ENCODE measurements at places on chromosomes 7 and 10. TPM values are rescaled to one million over a fixed set of nuclear protein-coding genes. Genes with fewer than 3 reads are reported as not detected.

Gene PLAC9
- 2.0 TPM for total RNA-seq

Gene CRYGN
- 0.26 TPM for total RNA-seq

- no peak for DNase-seq
Observed at GRCh38 chr7:18421297-18422002, 74.1 kb upstream of the HDAC9 start.

Gene UNCX
- not detected for total RNA-seq

Gene INSIG1
- 34.8 TPM for total RNA-seq

- no peak for DNase-seq
Observed at GRCh38 chr10:49104323-49104722, 11.0 kb downstream of the VSTM4 start.

DNA sequence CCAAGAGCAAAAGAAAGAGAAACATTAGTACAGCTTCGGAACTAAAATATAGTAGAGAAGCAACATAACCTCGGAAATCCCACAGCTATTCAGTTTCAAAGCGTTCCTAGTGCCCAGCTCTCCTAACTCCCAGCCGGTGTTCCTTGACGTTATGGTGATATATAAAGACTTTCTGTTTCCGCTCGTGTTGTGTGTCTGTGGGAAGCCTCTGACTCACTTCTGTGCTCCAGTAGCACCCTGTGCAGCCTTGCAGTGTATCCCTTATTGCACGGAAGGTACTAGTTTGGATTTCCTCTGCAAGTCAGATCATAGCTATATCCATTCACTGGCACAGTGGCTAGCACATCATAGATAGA lies 535 bp downstream of the ASAH2B start:
- DNase-seq, result peak; percentile 30

DNA sequence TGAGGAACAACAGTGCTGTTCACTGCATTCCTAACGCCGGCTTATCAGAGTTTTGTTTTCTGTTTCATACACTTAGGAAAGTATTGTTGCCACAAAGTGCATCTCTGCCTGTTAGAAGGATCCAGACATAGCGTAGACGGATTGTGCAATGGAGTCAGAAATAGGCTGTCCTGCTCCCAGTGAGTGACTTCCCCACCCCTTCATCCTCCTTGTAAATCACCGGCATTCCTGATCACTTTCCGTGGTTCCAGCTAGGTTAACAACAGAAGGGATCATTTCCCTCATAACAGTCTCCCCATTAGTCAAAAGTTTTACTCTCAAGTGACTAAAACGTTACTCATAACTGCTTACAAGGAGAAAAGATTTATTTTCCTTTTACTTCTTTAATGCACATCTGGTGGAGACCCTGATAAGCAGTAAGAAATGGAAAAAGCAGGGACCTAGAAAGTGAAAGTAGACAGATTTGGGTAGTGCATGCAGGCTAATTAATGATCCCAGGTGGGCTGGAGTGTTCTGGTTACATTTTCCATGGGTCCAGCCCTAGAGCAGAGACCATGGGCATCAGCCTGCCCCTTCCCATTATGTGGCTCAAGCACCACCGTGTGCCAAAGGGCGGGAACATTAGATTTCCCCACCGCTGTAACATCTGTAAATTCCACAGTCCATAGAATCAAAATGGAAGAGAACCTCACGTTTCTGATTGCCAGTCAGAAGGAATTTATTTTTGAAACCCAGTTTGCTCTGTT lies 395.1 kb upstream of the GALNT17 start:
- no peak for DNase-seq

DNA sequence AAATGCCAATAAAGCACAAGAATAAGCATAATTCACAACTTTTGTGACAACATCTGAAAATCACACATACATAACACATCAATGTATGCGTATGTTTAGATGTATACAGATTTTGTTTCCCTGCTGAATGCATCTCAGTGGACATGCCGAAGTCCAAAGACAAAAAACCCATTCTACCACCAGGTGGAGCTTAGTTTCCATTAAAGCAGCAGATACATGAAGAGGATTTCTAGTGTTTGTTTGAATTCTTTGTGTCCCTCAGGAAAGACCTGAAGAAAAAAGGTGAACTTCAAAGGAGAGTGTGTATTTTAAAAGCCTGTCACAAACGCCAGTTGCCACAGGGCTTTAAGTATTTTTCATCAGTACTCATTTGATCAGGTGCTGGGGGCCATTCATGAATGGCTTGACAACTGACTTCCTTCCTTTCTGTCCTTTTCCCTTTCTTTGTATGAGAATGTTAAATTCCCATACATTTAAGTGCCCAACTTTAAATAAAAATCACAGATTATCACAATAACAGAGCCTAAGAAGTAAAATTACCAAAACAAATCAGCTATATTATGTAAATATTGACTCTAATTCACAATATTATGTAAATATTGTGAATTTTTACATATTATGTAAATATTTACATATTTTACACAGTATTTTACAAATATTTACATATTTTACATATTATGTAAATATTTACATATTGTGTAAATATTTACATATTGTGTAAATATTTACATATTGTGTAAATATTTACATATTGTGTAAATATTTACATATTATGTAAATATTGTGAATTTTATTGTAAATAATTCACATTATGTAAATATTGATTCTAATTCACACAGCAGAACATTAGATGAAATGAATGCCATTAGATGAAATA lies 343.0 kb downstream of the CRPPA start:
- no peak for DNase-seq

GRCh38 chr10:109953766-109954165 lies 30.5 kb upstream of the XPNPEP1 start:
- DNase-seq, result no peak

Gene VTI1A
- total RNA-seq, result 73.2 TPM

DNA sequence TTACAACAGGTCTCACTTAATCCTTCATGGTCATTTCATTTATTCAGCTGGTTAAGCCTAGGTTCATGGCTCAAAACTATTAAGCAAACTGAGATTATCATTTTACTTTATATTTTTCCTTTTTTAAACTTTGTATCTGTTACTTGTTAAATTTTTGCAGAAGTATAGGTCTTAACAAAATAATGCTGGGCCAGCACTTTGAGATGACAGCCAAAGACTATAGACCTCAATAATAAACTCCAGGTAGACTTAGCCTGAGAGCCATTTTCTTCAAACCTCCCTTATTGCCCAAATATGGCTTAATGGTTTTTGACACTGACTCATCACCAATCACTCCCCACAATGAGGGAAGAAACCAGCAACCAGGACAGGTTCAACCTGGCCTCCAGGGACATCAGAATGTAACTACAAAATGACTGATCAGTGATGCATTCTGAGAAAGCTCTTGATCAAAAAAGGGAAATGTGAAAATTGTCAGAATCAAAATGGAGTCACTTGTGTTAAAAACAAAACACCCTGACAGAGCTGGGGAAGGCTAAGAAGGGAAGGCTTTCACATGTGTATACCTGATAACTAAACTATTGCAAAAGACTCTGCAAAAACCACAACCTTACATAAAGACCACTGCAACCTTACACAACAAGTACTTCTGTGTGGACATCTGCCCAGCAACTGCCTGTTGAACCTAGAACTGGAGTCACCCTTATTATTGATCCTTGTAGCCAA lies 2.1 kb upstream of the CCDC126 start:
- DNase-seq, result no peak

GRCh38 chr10:93603023-93603422 lies 2.0 kb upstream of the RBP4 start:
- no peak for DNase-seq

Measured in spleen (tissue), 13 donors.